ENCODE measurements at places on chromosomes 1 and 21. TPM values are rescaled to one million over a fixed set of nuclear protein-coding genes. Genes with fewer than 3 reads are reported as not detected.

Gene OLIG2
- 164 TPM for polyA plus RNA-seq

Gene CD1C
- 0.24 TPM for polyA plus RNA-seq

Gene BNIPL
- 0.73 TPM for polyA plus RNA-seq

Gene RCSD1
- polyA plus RNA-seq = 14.4 TPM

Gene RNU1-2
- polyA plus RNA-seq = not detected

Gene TTC34
- polyA plus RNA-seq = 1.2 TPM

Gene TMEM82
- not detected for polyA plus RNA-seq

Gene SPATA17
- polyA plus RNA-seq = 8.2 TPM

Gene GSTM5
- 37.0 TPM for polyA plus RNA-seq

Gene LCE3E
- not detected for polyA plus RNA-seq

Gene KRTAP19-1
- not detected for polyA plus RNA-seq

- H3K27me3 ChIP-seq = no peaks in the 10 kb centered on the region
- no peak overlapping the region for H3K27ac ChIP-seq
- no peaks in the 10 kb centered on the region for H3K4me1 ChIP-seq
- peaks cover 11% of the 10 kb centered on the region for H3K36me3 ChIP-seq
- H3K4me3 ChIP-seq = no peak overlapping the region
Measured at GRCh38 chr1:178456472-178456871, 40.3 kb downstream of the CLEC20A start.

DNA sequence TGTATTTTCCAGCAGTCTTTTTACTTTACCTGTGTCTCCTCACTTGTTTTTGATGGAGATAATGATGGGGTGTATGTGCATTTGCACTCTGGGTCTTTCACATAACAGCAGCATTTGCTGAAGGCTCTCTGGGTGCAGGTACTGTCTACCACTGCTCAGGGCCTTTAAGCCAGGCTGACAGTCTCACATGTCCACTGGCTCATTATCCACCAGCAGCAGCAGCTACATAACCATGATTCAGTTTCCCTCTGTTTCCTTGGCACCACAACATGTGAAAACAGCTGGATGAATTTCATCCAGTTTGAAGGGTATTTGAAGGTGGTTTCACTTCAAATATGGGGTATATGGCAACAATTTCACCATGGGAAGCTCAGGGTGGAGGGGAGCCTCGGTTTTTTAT is 41.2 kb upstream of the ROR1 start:
- H3K4me1 ChIP-seq = peaks cover 6% of the 10 kb centered on the region
- no peaks in the 10 kb centered on the region for H3K36me3 ChIP-seq
- H3K27me3 ChIP-seq = no peaks in the 10 kb centered on the region
- H3K27ac ChIP-seq = no peak overlapping the region
- no peak for DNase-seq

DNA sequence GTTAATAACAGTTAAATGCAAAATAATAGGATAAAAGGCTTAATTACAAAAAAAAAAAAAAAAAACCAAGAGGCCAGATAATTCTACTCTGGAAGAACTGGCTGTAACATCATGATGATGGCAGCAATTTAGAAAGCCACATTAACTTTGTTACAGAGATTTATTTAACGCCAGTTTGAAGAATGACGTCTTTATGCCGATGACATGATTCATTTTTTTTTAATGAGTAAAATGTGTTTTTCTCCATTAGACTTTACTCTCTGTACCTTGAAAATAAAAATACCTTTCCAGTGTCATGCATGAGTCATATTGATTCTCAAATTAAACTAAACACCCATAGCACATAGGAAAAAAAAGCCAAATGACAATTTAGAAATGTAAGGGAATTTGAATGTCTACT is 226.1 kb downstream of the RGS7 start:
- H3K36me3 ChIP-seq = no peaks in the 10 kb centered on the region
- no peaks in the 10 kb centered on the region for H3K27me3 ChIP-seq
- H3K27ac ChIP-seq = no peak overlapping the region
- no peaks in the 10 kb centered on the region for H3K4me1 ChIP-seq
- H3K4me3 ChIP-seq = no peak overlapping the region

DNA sequence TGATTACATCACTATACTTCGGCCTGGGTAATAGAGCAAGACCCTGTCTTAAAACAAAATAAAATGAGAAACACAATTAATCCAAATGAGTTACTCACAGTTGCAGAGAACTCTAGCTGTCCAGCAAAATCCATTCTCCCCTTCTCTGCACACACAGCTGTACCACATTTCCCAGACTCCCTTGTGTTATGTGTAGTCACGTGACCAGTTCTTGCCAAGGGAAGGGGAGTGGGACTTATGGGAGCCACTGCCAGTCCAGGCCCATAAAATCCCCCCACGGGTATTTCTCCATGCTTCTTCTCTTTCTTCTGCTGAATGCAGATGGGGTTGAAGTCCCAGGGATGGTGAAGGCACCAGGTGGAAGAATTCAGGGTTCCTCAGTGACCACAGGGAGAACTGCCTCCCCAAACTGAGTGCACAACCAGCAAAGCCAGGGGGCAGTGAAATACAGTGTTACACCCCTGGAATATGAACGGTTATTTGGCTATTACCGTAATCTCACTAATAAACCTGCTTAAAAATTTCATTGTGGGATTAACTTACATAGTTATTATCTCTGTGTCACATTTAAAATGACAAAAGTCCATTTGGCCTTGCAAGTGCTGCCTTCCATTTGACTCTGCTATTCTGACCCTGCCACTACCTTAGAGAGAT is 85.6 kb upstream of the FMN2 start:
- no peak for DNase-seq
- no peaks in the 10 kb centered on the region for H3K36me3 ChIP-seq
- H3K27me3 ChIP-seq = no peaks in the 10 kb centered on the region
- no peaks in the 10 kb centered on the region for H3K4me1 ChIP-seq
- H3K27ac ChIP-seq = no peak overlapping the region

DNA sequence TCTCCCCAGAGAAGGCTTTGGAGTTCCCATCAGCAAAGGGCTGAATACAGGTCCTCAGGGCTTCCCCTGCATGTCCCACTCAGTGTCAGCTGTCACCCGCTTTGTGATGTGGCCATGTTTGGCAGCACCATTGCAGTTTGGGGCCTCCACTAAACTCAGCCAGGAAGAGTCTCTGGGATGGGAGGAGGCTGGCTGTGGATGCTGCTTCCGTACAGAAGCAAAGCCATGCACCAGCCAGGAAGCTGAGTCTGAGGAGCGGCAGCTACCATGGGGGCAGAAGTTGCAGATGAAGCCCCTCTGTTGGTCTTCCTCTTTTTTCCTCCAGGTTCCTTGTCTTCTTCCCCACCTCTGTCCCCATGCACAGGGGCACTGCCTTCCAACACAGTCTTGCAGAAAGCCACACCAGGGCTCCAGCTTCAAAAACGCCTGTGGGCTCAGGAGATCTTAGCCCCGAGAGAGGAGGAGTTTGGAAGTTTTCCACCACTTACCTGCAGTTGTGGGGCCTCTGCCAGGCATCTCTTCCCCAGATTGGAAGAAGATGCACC is 416.8 kb downstream of the NPHP4 start:
- no peaks in the 10 kb centered on the region for H3K36me3 ChIP-seq
- no peaks in the 10 kb centered on the region for H3K4me1 ChIP-seq
- H3K27me3 ChIP-seq = no peaks in the 10 kb centered on the region
- H3K27ac ChIP-seq = no peak overlapping the region
- DNase-seq = no peak

DNA sequence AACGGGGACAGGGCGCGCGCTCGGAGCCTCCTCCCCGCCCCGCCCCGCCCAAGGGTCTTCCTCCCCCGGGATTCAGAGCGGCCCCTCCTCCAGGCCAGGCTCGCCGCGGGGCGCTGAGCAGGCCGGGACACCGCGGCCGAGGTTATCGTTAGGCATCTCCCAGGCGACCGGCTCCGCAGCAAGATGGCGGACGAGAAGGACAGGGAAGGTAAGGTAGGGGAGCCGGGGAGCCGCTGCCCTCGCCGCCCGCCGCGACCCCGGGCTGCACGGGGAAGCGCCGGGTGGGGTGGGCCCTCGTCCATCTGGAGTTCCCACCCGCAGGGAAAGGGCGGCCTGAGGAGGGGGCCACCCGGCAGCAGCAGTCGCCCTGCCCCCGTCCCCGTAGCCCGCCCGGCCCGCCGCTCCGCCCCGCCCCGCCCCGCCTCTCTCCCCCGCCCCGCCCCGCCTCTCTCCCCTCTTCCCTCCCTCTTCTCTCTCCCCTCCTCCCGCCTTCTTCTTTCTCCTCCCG is 105.9 kb upstream of the HNRNPU start:
- peak overlapping the region; percentile 100 for H3K27ac ChIP-seq
- H3K4me1 ChIP-seq = peaks cover 9% of the 10 kb centered on the region
- H3K36me3 ChIP-seq = no peaks in the 10 kb centered on the region
- peak overlapping the region; percentile 87 for H3K4me3 ChIP-seq

DNA sequence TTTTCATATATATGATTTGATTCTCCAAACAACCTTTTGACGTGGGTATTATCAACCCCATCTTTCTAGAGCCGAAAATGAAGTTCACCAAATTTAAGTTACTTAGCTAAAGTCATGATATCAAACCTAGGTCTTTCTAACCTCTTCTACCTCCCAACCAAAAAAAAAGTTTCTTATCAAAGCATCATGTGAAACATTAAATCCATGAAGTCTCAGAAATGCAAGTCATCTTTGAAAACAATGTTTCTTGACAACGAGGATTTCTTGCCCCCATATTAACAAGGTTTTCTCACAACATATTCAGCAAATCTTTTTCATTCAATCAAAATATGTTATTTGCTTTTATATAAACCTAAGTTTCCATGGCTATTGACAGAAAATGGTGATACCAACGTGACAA is 306.3 kb downstream of the SMYD3 start:
- H3K4me3 ChIP-seq = no peak overlapping the region
- no peak overlapping the region for H3K27ac ChIP-seq
- no peaks in the 10 kb centered on the region for H3K4me1 ChIP-seq

DNA sequence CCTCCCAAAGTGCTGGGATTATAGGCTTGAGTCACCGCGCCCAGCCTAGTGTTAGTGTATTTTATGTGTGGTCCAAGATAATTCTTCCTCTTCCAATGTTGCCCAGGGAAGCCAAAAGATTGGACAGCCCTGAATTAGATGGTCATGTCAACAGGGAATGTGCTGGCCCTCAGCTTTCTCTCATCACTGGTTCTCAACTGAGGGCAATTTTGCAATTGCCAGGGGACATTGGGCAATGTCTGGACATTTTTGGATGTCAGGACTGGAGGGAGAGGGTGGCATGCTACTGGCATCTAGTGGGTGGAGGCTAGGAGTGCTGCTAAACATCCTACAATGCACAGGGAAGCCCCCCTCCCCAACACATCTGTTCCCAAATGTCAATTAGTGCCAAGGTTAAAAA is 95.0 kb downstream of the LAMC2 start:
- H3K4me3 ChIP-seq = no peak overlapping the region
- no peak for DNase-seq
- peaks cover 16% of the 10 kb centered on the region for H3K36me3 ChIP-seq
- peaks cover 27% of the 10 kb centered on the region for H3K4me1 ChIP-seq
- H3K27ac ChIP-seq = no peak overlapping the region

DNA sequence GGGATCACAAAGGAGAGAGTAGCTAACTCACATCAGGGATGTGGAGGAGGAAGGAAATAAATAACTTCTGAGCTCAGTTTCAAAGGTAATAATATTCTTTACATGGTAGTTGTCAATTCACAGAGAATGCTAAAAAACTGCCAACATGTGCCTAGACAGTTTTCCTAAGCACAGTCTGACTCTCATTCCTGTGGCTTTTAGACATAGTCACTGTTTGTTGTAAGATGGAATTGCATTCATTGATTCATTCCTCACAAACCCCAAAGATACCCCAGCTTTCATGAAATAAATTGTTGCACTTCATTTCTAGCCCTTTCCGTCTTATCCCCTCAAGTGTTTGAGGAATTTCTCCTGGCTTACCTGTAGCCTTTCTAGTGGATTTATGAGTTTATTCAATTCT is 263.9 kb downstream of the NTNG1 start:
- no peak for DNase-seq
- H3K27ac ChIP-seq = no peak overlapping the region
- H3K36me3 ChIP-seq = no peaks in the 10 kb centered on the region
- no peak overlapping the region for H3K4me3 ChIP-seq
- no peaks in the 10 kb centered on the region for H3K4me1 ChIP-seq

DNA sequence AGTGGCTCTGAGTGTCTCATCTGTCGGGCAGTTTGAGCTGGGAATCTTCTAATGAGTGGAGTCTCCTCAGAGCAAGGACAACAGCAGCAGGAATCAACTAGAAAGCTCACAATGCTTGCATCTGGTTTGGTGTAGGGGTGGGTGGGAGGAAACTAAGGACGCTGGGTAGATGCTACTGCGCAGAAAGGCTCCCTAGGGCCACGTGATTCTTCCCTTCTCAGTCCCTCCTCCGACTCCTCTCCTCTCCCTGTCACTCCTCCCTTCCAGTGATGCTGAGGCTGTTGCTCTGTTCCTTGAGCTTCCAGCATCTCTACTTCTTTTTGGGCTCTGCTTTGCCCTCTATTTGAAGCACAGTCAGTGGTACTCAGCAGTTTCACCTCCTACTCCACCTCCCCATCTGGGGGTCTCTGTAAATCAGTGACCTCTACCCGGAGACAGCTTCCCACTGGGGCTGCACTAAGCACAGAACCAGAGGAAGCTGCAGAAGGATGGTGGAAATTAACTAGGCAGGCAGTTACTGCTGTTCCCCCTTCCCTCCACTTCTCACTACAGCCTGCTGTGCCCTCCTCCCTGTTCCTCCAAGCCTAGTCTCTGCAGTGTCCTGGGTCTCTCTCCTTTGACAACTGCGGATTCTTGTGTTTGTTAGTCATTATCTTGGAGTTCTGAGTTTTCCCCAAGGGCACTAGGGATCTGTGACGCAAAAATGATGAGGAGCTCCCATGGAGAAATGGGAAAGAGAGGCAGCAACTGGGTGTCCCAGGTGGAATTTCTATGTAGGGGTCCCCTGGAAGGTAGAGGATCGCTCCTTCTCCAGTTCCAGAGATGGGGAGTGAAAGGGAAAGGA is 5.8 kb downstream of the LINGO4 start:
- H3K4me1 ChIP-seq = peaks cover 7% of the 10 kb centered on the region
- no peaks in the 10 kb centered on the region for H3K27me3 ChIP-seq
- no peak overlapping the region for H3K27ac ChIP-seq
- DNase-seq = peak; percentile 33

- no peak for DNase-seq
- no peak overlapping the region for H3K27ac ChIP-seq
- H3K4me3 ChIP-seq = no peak overlapping the region
- H3K4me1 ChIP-seq = peaks cover 32% of the 10 kb centered on the region
Measured at GRCh38 chr1:156812293-156812990, 4.2 kb downstream of the SH2D2A start.

- H3K4me1 ChIP-seq = no peaks in the 10 kb centered on the region
- H3K27me3 ChIP-seq = no peaks in the 10 kb centered on the region
- H3K36me3 ChIP-seq = peaks cover 7% of the 10 kb centered on the region
- no peak for DNase-seq
- no peak overlapping the region for H3K4me3 ChIP-seq
Measured at GRCh38 chr1:31427322-31427721, 14.3 kb downstream of the SERINC2 start.

- H3K4me3 ChIP-seq = no peak overlapping the region
- H3K27me3 ChIP-seq = no peaks in the 10 kb centered on the region
- H3K27ac ChIP-seq = no peak overlapping the region
- no peak for DNase-seq
Measured at GRCh38 chr1:232204269-232204668, 425.7 kb downstream of the SIPA1L2 start.

DNA sequence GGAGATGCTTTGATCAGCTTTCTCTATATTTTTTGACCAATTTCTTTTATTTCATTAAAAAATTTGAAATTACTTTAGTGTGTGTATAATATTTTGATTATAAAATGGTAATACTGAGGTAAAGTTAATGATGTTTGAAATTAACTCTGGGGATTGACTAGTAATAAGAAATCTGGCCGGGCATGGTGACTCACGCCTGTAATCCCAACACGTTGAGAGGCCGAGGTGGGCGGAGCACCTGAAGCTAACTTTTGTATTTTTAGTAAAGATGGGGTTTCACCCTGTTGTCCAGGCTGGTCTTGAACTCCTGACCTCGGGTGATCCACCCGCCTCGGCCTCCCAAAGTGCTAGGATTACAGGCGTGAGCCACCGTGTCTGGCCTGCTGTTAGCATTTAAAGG is 17.5 kb downstream of the SCP2 start:
- no peaks in the 10 kb centered on the region for H3K27me3 ChIP-seq
- DNase-seq = no peak
- no peak overlapping the region for H3K27ac ChIP-seq
- H3K4me3 ChIP-seq = no peak overlapping the region
- peaks cover 3% of the 10 kb centered on the region for H3K36me3 ChIP-seq
